ENCODE measurements at places on chromosomes 11 and 22.
A peak's percentile ranks its signal among the peaks of the same experiment; 100 is the strongest.

DNA sequence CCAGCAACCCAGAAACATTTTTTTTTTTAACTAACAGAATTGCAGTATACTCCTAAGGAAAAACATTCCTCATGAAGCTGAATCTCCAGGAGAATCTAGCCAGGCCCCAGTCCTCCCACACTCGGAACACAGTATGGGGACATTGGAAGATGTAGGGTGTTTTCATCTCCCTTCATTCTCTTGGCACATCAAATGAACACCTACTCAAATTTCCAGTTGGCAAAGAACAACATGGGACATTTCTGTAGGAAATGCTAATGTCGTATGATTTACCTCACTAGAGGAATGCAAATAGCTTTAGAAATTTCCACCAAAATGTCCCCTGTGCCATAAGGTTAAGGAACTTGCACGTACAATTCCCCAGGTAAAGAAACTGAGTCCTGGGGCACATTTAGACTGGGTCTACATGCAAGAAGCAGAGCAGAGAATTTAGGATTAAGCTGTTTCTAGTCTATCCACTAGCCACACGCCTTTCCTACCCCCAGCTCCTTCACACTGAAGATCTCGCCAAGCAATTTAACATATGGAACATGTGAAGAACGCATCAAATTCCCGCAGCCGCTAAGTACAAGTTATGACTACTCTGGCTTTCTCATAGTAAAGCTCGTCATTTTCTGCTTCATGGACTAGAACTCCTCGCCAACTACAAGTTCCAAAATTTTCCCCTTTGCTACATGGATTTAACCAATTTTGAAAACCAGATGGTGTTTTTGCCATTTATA, 2.9 kb upstream of the CADM1 start:
- no peak for DNase-seq

DNA sequence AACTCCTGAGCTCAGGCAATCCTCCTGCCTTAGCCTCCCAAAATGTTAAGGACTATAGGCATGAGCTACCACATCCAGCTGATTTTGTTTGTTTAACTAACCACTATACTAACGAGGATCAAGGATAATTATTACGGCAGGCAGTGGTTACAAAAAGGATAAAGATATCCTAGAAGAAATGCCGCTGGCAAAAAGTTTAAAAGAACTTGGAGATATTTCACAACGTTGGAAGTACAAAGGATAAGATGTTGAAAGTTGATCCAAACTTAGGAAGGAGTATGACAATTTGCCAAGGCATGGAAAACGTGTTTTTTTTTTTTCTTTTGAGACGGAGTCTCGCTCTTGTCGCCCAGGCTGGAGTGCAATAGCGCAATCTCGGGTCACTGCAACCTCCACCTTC, 13.4 kb downstream of the AP5B1 start:
- no peak for DNase-seq

DNA sequence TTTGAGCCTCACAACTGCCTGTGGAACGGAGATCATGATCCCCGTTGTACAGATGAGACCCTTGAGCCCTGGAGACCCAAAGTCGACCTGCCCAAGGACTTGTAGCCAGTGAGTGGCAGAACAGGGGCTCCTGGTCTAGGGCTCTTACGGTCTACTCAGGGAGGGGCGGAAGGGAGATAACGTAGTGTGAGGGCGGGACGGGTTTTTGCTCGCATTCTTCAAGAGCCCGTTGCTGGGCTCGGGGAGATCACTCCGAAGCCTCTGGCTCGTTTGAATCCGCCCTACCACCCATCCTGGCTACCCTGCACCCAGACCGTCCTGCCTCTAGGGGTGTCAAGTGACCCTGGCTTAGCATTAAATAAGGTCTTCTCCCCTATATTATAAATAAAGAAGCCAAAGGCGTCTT, 639 bp downstream of the CRY2 start:
- DNase-seq = peak; percentile 52

DNA sequence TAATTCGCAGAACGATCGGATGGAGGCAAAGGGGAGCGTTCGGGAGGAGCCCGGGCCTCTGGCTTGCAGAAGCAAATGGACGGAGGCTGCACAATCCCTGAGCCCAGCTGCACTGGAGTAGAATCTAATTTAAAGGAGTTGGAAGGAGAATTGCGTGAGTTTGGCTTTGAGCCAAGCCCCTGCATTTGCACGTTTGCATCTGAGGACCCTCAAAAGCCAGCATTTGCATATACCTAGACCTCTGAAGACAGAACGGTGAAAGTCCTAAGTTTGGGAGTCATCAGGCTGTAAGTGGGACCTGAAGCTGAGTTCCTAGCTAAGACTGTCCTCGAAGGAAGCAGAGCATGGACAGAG, 15.6 kb downstream of the TP53AIP1 start:
- no peak for DNase-seq

- no peak for DNase-seq
These were observed 1029.9 kb downstream of the BRD1 start for GRCh38 chr22:48797731-48798130.

- no peak for DNase-seq
These were observed 119.7 kb downstream of the RCN1 start for GRCh38 chr11:32210556-32210955.

DNA sequence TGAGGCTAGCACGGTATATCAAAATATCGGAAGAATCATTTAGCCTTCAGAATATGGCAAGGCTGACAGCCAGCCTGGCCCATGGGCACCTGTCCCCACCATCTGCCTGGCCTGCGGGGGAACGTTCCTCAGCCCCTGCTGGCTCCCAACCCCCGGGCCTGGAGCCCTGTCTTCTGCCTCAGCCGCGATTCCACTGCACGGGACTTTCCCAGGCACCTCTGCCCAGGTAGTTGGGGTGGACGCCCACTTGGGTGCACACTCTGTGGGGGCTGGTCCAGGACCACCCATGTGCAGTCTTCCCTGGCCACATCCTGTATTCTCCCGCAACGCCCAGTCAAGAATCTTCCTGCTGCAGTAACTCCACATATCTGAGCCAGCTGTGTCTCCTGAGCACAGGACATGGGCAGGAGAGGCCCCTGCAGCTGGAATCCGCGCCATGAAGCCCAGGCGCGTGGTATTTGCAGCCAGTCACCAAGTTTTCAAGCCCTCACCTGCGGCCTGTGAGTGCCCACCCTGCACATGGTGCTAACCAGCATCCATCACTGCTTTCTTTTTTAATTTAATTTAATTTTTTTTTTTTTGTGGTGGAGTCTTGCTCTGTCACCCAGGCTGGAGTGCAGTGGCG, 77.9 kb downstream of the KCNQ1 start:
- no peak for DNase-seq

- DNase-seq = no peak
These were observed 4.9 kb downstream of the CRY2 start for GRCh38 chr11:45852018-45852711.

GRCh38 chr22:34308101-34308500, 387.8 kb upstream of the LARGE1 start:
- no peak for DNase-seq

GRCh38 chr22:43188829-43189545, 2.1 kb upstream of the TTLL12 start:
- DNase-seq = no peak

GRCh38 chr11:106853850-106854401, 164.3 kb downstream of the GUCY1A2 start:
- no peak for DNase-seq

DNA sequence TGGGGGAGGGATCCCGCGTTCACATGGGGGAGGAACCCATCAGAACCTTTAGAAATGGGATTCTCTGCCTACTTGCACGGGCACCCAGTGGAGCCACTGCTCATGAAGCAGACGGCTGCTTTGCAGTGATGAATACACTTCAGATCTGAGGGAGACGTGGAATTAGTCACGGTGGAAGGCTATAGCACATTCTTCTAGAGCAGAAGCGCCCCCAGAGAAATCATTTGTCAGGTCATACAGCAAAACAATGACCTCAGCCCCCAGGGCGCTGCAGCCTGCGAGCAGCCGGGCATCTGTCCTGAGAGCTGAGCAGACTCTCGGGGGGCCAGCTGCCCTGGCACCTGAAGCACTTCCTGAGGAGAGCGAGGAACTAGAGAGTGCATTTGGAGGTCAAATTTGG, 12.7 kb downstream of the TP53AIP1 start:
- DNase-seq = no peak

- no peak for DNase-seq
These were observed 58.9 kb upstream of the THY1 start for GRCh38 chr11:119481667-119482400.

- no peak for DNase-seq
These were observed 26.1 kb upstream of the TTLL12 start for GRCh38 chr22:43213051-43213450.

DNA sequence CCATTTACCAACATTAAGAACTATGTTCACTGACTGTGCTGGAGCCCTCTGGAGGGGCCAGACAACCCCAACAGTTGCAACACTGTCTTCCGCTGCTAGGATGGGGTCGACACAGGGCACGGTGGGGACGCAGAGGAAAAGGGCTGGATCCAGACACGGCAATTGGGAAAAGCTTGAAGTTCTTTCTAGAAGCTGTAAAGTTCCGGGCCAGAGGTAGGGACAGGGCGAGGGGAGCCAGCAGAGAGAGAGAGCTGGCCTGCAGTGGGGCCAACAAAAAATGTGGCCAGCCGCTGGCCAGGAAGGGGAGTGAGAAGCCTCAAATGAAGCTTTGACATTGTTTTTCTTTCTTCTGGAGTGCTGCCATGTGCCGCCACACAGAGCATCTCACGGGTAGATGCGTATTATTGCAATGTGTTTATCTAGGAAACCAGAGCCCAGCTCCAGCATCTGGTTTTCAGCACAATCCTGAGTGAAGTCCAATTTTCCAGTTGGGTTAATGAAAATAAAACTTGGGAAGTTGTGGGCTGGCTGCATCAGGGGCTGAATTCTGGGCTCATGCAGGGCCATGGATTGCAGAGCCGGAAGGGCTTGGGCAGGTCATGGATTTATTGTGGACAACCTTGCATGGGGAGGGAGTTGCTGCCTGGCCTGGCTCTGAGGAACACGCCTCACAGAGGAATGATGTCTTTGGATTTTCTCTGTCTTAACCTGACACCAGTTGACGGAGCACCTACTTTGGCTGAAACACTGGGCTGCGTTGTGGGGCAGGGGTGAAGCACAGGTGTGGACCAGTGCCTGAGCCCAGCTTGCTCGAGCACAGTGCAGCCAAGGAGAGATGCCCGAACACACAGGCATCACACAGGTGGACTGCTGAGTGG, 67.6 kb upstream of the AMPD3 start:
- DNase-seq = no peak

GRCh38 chr11:61507962-61508861, at the start of gene LRRC10B:
Gene LRRC10B (plus strand): TSS chr11:61508749. CDS start chr11:61508999, 250 bp downstream.
- peak; percentile 70 for DNase-seq

- DNase-seq = no peak
These were observed 899.6 kb downstream of the OPCML start for GRCh38 chr11:132632641-132633124.

DNA sequence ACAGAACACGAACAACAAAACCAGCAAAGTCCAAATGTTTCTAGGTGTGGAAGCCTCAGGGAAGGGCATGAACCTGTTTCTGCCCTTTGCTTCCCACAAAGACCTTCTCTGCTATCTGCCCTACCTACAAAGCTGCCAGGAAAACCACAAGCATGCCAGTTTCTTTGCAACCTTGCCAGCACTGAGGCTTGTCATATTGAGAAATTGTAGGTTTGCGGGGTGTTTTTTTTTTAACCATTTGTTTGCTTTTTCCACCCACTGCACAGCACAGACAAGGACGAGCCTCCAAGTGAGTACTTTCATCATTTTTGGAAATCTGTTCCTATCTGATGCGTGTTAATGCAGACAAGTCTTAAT, 12.8 kb downstream of the PARVG start:
- peak; percentile 58 for DNase-seq

GRCh38 chr22:27218012-27218920, 560.9 kb downstream of the MIAT start:
- DNase-seq = no peak

- no peak for DNase-seq
These were observed 1558.9 kb downstream of the FAM181B start for GRCh38 chr11:81174646-81175330.

DNA sequence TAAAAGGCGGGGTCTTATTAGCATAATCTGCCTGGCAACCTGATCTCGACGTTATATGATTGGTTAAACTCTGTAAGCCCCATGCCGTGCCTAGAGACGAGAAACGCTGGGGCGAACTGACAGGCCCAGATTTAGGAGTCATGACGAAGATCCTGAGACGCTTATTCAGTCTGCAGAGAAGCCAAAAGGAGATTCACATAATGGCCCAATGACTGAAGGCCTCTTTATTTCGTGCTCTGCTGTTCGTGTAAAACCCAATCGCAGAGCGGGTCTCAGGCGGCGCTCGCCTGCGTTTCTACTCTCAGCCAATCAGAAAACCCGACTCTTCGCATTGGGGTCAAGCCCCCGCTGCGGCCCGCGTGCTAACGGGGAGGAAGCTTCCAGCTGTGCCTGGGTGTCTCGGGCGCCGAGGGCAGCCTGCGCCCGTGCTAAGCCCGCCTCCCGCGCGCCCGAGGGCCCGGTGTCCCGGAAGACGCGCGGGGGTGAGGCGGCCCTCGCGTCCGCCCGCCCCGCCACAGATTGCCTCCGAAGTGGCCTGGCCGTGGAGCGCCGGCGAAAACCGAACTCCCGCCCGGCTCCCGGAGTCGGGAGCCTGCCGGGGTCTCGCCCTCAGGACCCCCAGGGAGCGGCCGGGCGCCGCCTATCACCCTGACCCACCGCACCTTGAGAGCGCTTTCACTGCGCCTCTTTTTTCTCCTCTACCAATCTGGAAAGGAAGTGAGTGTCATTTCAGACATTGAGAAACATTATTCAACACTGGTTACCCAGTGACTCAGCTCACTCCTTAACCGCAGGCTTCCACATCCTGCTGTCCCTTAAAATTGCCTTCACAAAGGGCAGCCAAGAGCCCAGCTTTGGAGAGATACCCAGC, 446 bp upstream of the PRDM10 start:
- DNase-seq = peak; percentile 88

DNA sequence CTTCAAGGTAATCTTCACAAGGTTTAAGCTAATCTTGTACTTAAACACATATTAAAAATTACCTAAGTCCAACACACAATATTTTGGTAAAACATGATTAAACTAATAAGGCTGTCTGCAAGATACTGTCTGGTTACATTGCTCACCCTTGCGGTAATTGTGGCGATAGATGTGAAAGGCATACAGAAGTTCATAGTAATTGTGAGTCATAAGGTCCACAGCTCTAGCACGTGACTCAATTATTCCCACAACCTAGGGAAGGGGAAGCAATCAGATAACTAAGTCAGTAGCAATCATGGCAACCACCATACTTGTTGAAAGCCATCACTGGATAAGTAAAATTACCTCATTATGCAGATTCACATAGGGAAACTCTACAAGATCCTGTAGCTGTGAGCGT, 30.5 kb upstream of the FNBP4 start:
- DNase-seq = peak; percentile 75

DNA sequence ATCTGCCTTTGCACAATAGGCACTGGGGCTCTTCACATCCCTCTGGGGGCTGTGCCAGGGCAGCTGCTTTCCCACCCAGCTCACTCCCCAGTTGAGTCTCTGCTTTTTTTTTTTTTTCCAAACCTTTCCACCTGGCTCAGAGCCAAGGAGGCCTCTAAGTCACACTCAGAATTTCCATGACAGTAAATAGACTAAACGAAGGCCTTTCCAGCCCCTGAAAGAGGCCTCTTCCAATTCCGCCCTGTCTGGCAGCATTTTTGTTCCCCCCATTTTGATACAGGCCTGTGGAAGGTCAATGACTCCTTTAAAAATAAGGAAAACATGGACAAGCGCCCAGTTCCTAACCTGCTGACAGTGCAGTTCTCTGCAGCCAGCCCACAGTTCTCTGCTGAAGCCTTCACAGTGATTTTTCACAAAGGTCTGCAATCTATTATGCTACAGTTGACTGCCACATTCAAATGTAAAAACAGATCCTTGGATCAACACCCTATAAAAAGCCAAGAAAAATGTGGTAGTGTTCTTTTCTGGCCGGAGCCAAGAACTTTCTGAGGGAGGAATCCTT, 107.5 kb upstream of the SESN3 start:
- DNase-seq = no peak

GRCh38 chr11:1879941-1880720, 11.6 kb downstream of the PRR33 start:
- no peak for DNase-seq
